ENCODE measurements at places on chromosomes 16 and 17. TPM values are rescaled to one million over a fixed set of nuclear protein-coding genes. Genes with fewer than 3 reads are reported as not detected.

GRCh38 chr17:2853283-2854142 lies 57.3 kb downstream of the RAP1GAP2 start:
- H3K27ac ChIP-seq: no peak overlapping the region
- DNase-seq: peak; percentile 60
- H3K4me3 ChIP-seq: peak overlapping the region; percentile 83
- H3K27me3 ChIP-seq: no peaks in the 10 kb centered on the region

DNA sequence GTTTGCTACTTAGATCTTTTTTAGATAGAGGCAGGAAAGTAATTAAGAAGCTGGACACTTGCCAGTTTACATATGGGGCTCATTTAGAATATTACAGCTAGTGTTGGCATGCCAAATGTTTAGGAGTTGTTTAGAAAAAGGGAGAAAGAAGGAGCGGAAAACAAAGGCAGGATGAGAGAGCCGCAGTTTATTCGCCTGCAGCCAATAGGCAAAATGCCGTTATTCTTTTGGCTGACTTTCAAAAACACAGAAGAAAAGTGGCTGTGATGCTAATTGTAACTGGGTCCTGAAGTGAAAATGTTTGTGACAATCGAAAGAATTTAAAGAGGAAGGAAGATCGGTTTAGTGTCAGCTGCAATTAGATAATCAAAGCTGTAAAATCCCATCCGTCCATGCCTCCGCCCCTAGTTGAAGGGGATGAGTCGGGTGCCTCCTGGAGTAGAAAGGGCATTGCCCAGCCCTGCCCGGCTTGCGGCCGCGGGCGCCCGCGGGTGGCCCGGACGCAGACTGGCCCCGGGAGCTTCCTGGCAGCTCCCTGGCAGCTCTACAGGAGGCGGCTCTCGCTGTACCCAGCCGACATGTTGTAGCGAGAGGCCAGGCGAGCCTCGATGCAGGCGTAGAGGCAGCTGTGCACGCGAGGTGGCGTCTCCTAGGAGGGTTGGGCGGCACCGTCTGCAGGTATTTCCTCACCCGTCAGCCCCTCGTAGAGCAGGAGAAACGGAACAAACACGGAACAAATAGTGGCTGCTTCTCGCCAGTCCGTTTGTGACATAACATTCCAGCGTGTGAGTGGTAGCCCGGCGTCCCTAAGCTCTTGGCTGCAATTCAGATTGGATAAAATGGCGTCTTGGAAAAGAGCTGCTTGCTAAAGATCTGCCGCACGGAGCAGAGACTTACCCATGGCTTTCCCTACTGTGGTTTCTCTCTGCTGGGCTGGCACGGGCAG lies 82.2 kb downstream of the TNRC6C start:
- no peaks in the 10 kb centered on the region for H3K4me1 ChIP-seq
- H3K4me3 ChIP-seq: no peak overlapping the region
- DNase-seq: peak; percentile 58
- no peak overlapping the region for H3K27ac ChIP-seq
- H3K27me3 ChIP-seq: no peaks in the 10 kb centered on the region

DNA sequence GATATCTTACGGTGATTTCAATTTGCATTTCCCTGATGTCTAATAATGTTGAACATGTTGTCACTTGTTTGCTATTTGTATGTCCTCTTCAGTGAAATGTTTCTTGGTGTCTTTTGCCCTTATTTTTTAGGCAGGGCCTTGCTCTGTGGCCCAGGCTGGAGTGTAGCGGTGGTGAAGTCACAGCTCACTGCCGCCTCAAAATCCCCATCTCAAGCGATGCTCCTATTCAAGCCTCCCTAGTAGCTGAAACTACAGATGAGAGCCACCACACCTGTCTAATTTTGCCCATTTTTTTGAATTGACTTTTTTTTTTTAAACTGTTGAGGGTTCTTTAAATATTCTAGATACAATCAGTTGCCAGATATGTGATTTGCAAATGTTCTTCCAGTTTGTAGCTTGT lies 8.3 kb downstream of the UBE2G1 start:
- H3K36me3 ChIP-seq: peaks cover 8% of the 10 kb centered on the region
- DNase-seq: no peak
- H3K4me3 ChIP-seq: no peak overlapping the region
- H3K27me3 ChIP-seq: no peaks in the 10 kb centered on the region
- peaks cover 2% of the 10 kb centered on the region for H3K4me1 ChIP-seq

Gene TMEM238L
- not detected for total RNA-seq

Gene SHPK
- total RNA-seq: 27.9 TPM
